ENCODE measurements at places on chromosomes 4 and X.

DNA sequence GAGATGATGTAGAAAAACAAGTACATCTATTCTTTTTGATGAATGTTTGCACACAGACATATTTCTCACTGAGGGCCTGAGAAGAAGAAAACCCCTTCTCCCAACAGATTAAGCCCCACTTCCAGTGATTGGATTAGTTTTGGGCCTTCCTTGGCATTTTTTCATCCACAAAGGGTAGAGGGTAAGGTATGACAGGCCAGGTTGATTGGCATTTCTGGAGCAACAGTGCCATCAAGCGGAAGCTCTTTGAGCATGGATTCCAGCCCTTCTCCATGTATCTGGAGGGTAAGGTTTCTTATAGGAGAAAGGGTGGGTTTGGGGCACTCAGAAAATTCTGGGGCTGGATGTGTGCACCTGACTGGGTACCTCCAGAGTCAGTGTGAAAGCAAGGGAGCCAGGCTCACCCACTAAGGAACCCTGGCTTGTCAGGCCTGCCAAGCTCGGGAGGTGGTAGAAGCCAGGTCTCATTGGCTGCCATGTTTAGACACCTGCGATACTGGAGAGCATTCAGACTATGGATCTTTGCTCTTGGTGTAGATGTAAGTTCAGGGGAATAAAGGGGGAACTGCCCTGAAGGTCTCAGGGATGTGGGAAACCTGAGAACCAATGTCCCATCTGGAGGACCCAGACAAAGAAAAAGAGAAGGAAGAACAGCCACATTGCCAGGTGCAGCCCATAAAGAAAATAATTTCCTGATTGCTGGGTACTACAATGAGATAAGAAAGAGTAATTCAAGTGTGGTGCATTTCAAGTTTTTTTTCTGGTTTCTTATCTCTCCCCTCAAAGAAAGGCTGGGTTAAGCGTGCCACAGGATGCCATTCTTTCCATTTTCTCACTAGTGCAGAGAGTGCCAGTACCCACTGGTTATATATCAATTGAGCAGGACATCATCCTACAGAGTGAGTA is 222.3 kb upstream of the AGTR2 start:
- no peak for DNase-seq

GRCh38 chr4:38190717-38191178 is 230.6 kb downstream of the PTTG2 start:
- DNase-seq: peak; percentile 61

DNA sequence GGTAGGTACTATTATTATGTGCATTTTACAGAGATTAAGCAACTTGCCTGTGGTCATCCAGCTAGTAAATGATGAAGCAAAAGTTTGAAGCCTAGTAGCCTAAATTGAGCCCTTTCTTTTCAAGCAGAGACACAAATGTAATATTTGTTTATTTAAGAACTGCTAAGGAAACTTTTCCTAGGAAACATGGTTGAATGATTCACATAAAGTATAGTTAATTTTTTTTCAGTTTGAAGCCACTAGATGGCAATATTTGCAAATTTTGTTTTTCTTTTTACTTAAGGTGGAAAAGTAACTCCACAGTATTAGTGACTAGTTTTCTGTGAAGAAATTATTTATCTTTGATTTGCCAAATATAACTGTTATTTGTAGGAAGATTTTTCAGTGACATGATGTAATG is 52.8 kb upstream of the ANKRD17 start:
- peak; percentile 17 for DNase-seq

DNA sequence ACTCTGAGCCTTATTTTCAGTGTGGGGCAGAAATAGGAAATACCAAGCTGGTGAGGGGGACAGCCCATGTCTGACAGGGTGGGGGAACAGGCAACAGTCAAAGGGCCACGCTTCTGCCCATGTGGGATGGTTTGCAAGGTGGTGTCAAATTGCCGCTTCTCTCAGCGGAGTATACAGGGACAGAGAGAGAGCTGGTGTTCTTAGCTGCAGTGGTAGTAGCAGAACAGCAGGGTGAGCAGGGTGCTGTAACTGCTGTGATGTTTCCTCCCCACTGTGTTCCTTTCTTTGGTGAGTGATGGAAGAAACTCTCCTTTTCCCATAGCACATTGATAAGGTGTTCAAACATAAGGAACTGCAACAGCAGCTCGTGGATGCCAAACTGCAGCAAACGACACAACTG is 37.9 kb downstream of the RBBP7 start:
- no peak for DNase-seq

GRCh38 chr4:147981305-147981704 is 249.4 kb downstream of the ARHGAP10 start:
- DNase-seq: no peak

DNA sequence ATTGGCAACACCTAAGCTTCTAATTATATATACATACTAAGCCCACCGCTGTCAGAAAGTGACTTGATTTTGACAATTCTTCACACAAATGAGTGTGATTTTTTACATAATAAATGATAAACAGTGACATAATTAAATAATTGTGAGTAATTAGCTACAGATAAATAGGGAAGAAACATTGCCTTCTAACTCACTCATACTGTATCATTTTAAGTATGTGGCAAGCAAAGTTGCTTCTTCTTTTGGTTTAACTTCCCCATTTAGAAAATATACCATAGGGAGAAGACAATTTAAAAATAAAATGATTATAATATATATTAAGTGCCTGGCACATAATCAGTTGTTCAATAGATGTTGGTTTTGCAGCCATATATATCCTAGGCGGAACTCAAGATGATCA is 644.2 kb downstream of the FSTL5 start:
- no peak for DNase-seq

DNA sequence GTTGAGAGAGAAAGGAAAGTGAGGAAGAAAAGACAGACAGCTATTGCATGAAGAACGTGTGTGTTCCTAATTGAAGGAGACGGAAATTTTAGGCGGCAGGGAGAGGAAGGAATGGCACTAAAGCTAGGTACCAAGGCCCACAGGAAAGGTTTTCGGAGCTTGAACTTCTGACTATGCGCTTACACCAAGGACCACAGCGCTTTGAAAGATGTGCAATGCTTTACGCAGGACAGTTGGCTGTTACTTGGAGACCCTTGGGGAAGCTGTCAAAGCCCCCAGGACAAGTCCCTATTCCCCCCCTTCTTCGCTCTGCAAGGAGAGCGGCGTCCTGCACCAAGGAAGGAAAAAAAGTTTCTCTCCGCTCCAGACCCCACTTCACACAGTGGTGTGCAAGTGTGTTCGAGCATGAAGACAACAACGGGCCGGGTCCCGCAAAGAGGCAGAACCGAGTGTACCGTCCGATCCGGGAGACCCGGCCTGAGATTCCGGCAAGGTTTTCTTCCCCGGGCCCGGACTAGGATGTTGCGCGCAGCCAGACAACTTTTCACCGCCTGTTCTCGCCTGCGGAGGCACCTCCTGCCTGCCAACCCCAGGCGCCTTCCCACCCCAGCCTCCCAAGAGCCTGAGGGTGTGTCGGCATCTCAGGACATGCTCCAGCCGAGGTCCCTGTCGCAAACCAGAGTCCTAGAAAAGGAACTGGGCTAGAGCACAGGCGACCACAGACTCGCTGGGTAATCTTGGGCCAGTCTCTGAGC is 896 bp downstream of the KDR start:
- no peak for DNase-seq

DNA sequence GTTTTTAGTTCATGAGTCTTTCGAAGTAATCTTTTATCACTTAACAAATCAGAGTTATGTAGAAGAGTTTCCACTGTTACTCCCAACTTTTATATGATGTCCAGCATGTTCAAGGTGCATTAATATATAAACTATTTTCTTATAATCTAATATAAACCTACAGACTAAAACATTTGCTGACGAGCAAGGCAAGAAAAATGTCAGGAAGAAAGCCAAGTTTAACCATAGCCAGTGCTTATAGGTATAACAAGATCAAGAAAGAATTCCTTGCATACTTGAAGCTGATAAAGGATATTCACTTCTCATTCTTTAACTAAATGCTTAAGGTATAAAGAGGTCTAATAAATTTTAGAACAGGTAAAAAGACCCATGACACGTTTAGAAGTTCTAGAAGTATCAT is 167.7 kb downstream of the NPNT start:
- DNase-seq: no peak

DNA sequence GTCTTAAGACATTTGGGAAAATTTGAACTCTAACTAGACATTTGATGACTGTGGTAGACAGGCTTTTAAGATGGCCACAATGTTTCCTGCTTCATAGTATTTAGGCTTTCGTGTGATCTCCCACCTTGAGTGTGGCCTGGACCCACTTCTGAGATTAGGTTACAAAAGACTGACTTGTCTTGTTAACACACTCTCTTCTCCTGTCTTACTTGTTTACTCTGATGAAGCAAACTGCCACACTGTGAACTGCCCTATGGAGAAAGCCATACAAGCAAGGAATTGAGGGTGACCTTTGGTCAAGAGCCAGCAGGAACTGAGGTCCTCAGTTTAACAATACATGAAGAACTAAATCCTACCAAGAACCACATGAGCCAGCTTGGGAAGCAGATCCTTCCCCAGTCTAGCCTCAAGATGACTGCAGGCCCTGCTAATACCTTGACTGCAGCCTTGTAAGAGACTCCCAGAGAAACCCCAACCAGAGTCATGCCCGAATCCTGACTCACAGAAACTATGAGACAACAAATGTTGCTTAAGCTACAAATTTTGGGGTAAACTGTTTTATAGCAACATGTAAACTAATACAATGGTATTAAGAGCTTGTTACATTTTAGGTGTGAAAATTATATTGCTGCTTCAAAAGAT is 20.3 kb downstream of the UBA6 start:
- peak; percentile 12 for DNase-seq

- DNase-seq: no peak
These were observed 405.0 kb downstream of the AFF2 start for GRCh38 chrX:148905400-148905799.

- DNase-seq: no peak
These were observed 50.4 kb upstream of the PTPN13 start for GRCh38 chr4:86543560-86544309.

- no peak for DNase-seq
These were observed at the start of gene PTCHD1 for GRCh38 chrX:23334848-23335599. Gene PTCHD1 (plus strand): TSS chrX:23334849. CDS start chrX:23334876, 27 bp downstream.

DNA sequence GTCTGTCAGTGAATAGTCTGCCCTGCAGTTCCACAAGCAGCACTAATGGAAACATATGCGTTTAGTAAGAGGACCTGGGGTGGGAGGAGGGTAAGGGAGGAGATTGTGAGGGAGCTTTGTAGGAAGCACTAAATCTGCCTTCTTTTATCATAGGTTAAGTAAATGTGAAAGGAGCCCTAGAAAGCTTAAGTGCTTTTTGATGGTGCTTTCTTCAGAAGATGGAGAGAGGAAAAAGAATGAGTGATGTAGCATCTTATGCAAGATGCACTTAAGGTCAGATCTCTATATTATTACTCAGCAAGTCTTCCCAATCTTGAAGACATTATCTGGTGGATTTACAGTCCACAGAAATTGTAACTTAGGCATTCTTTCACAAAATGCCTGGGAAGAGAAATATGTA is 322.7 kb downstream of the PDHA2 start:
- DNase-seq: no peak

GRCh38 chrX:15686818-15687685 is 22.4 kb upstream of the CLTRN start:
- DNase-seq: peak; percentile 43

- no peak for DNase-seq
These were observed 64.7 kb downstream of the ANTXR2 start for GRCh38 chr4:80008351-80008750.

- no peak for DNase-seq
These were observed 33.9 kb upstream of the STIM2 start for GRCh38 chr4:26826721-26827120.

DNA sequence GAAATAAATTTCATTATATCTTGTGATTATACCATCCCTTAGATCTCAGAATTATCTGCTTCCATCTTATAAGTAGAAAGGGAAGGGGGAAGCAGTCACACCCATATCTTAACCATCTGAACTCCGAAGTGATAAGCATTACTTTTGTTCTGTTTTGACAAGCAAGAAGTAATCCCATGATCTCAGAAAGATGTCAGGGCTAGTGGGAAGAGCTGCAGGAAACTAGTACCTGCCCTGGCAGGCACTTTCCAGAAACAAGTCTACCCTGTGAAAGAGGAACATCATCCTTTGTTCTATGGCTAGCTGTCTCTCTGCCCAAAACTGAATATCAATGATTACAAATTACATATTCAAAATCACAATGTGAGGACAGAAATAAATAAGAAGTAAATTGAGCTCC is 244.4 kb downstream of the SPOCK3 start:
- no peak for DNase-seq

- no peak for DNase-seq
These were observed 2.2 kb downstream of the TMEM156 start for GRCh38 chr4:39029752-39030694.

DNA sequence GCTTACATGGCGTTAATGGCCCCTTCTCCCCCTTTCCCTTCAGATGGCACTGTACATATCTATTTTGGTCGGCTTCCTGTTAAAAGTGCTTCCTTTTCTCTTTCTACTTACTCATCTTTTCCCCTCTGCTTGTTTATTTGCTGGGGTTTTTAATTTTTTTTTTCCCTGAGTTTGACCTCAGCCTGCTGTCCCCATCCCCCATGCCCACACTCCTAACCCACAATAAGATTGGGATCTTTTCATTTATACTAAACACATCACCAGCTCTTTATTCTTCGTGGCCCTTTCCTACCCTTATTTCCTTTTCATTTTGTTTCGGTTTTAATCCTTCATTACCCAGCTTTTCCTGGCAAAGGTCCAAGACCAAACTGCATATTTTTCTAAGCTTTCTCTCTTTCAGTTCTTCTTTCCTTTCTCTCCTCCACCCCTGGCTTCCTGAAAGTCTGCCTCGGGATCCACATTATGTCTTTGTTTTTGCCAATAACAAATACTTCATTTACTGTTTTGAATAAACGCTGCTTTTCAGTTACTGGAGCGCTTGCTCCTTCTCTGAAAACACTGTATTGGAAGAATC is 152.0 kb upstream of the USP9X start:
- DNase-seq: no peak

GRCh38 chrX:130174045-130174704 is 2.4 kb downstream of the RAB33A start:
- peak; percentile 73 for DNase-seq

DNA sequence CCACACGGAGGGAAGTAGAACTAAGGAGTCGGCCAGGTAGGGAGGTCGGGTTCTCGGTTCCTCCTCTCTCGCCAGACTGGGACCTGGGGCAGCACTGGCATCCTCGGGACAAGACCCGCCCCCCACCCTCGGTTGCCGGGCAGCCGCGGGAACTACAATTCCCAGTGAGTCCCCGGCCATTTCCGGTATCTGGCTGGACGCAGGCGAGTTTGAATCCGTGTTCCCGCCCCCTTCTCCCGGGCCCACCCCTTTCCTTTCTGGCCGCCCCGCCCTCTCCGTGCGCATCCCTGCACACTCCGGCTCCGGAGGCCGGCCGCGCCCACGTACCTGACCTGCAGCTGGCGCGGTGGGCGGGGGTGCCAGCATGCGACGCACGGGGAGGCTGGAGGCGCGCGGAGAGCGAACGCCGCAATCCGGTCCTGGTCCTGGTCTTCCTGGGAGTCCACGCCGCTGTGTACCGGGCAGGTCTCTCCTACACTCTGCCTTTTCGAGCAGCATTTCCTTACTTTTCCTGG is 10.2 kb upstream of the DLG3 start:
- peak; percentile 91 for DNase-seq

GRCh38 chr4:139050446-139050845 is 34.9 kb downstream of the NOCT start:
- DNase-seq: no peak

GRCh38 chr4:89871211-89871610 is 23.4 kb upstream of the MMRN1 start:
- no peak for DNase-seq

GRCh38 chr4:127632420-127633403 is at the start of gene INTU:
Gene INTU (plus strand): TSS chr4:127632957. CDS start chr4:127633035, 78 bp downstream.
- peak; percentile 93 for DNase-seq

GRCh38 chrX:33252306-33252825 is 41.0 kb upstream of the DMD start:
- DNase-seq: no peak

Data from AG08396 (cell line).